ENCODE measurements at places on chromosomes 2 and 18. TPM values are rescaled to one million over a fixed set of nuclear protein-coding genes. Genes with fewer than 3 reads are reported as not detected.

The B4GALT6 gene
- 10.2 TPM for total RNA-seq

The CREG2 gene
- 31.7 TPM for total RNA-seq

The GGCX gene
- 34.7 TPM for total RNA-seq

The TUBA4A gene
- total RNA-seq, result 21.4 TPM

The GPR55 gene
- not detected for total RNA-seq

The CTLA4 gene
- not detected for total RNA-seq

DNA sequence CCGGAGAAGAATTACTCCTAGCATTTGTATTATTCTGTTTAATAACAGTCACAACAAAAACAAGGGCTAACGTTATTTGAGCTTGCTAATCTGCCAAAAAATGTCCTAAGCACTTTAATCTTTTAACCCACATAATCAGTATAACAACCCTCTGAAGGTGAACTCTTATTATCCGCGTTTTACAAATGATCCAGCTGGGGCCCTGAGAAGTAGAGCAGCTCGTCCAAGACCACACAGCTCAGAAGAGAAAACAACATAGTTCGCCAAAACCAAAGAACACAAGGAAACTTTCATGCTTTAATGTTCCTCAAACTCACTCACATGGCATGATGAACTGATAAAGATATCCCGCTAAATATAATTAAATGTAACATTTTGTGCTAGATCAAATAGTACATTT is 159.7 kb upstream of the ZNF236 start:
- DNase-seq, result no peak

GRCh38 chr2:128643221-128644065 is 324.8 kb upstream of the HS6ST1 start:
- no peak for DNase-seq

- no peak for DNase-seq
Measured at GRCh38 chr2:114700440-114700839, 258.0 kb downstream of the DPP10 start.

- no peak for DNase-seq
Measured at GRCh38 chr2:51103205-51103604, 71.3 kb upstream of the NRXN1 start.

- no peak for DNase-seq
Measured at GRCh38 chr2:207423886-207424285, 105.9 kb upstream of the CREB1 start.

DNA sequence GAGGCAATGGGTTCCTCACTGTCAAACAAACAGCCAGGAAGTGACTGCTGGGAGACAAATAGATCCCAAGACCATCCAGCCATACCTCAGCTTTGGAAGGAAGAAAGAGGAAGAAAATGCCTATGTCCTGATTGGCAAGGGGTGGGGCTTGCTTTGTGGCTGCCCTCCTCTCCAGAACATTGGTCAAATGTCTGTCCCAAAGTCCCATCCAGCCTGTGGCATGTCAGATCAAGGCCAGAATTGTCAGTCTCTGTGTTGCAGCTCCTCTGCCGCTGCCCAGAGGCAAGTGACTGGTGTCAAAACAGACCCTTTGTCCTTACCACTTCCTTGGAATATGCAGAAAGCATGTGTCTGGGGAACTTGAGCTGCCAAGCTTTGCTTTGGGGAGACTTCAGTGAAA is 63.0 kb upstream of the SMAD2 start:
- no peak for DNase-seq

- no peak for DNase-seq
Measured at GRCh38 chr2:65960953-65961352, 474.0 kb upstream of the MEIS1 start.

DNA sequence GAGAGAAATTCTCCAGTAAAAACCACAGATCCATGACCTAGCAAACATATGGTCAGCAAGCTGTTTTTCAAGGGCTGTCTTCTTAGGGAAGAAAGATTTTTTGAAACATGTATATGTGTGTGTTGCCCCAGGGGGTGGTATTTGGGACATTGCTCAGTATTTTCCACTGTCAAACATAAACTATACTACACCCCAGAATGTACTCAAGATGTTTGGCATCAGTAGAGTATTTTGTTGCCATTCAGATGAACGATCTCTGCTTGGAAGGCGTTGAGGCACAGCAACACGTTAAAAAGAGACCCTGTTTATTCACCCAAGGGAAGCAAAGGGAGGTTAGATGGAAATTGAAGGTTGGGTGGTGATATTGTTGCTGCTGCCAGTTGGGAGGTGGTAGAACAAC is 30.0 kb downstream of the EEF1B2 start:
- DNase-seq, result no peak

GRCh38 chr2:24515335-24515734 is 24.3 kb downstream of the NCOA1 start:
- no peak for DNase-seq

- DNase-seq, result no peak
Measured at GRCh38 chr2:234998404-234999211, 46.8 kb downstream of the SH3BP4 start.

DNA sequence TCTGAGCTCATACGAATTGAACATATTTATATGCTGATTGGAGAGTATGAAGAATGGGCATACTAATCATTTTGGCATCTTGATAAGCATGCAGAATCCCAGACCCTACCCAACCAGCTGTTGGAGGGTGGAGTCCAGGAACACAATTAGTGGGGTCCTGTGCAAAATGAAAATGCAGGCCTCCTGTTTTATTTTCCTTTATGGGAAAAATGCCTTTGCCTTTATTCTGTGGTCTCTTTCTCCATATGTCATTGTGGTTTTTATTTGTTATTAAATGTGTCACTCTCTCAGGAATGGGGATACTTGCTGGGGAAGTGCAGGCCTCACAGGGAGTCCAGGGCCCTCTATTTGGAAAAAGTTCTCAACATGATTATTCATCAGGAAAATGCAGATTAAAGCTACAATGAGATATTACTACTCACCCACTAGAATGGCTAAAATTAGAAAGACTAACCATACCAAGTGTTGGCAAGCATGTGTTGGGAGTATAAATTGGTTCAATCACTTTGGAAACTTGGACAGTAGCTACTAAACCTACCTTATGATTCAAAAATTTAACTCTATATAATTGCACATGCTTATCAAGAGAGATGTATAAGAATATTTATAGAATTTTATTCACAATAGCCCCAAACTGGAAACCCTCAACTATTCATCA is 223.1 kb upstream of the FBXO11 start:
- DNase-seq, result no peak

GRCh38 chr18:55237660-55238059 is 278.4 kb upstream of the CCDC68 start:
- DNase-seq, result no peak

DNA sequence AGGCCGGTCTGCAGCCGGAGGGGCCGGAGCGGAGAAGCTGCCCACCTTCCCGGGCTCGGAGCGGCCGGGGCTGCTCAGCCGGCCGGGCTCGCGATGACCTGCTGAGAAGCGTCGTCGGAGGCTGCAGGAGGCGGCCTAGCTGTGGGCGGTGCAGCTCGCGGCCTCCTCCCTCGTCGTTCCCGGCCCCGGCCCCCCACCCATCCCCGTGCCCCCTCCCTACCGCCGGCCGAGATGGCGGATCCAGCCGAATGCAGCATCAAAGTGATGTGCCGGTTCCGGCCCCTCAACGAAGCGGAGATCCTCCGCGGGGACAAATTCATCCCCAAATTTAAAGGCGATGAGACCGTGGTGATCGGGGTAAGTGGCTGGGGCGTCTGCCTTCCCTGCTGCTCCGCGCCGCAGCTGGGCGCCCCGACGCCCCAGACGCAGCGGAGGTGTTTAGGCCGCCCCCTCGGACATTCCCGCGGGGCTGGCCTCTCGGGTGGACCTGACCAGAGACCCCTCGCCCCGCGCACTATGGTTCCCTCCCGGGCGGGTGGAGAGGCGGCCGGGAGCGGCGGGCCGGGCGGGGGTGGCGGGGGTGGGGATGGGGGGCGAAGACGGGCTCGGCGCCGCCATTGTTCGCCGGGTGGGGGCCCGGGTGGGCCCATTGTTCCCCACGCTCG is 492 bp downstream of the KIF5C start:
- DNase-seq, result no peak

Measured in glomerular endothelial cell (primary cell).